SJSA1 (cell line): ENCODE measurements at places on chromosomes 16 and 17. TPM values are rescaled to one million over a fixed set of nuclear protein-coding genes. Genes with fewer than 3 reads are reported as not detected.
A peak's percentile ranks its signal among the peaks of the same experiment; 100 is the strongest.

DNA sequence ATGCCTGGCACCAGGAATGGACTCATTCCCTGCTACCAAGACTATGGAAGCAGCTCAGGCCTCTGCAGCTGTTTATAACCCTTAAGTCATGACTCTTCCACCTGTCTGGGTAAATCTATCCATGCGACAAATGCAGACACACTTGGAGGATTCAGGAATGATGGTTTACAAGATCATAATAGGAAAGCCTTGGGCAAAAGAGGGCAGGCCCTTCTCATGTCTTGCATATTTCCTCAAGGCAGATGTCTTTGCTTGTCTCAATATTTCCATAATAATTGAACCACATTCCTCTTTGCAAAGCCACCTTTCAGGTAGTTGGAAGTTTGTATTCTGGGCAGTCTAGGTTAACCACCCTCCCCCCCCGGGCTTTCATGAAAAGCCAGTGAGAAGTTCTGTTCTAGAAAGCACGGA lies 884 bp upstream of the JPT1 start:
- DNase-seq, result no peak
- H3K27me3 ChIP-seq, result no peaks in the 10 kb centered on the region
- H3K27ac ChIP-seq, result no peak overlapping the region
- H3K36me3 ChIP-seq, result peaks cover 19% of the 10 kb centered on the region

- H3K4me1 ChIP-seq, result peaks cover 10% of the 10 kb centered on the region
- no peak for DNase-seq
- no peaks in the 10 kb centered on the region for H3K27me3 ChIP-seq
- H3K27ac ChIP-seq, result no peak within 1 kb of the TSS
- H3K36me3 ChIP-seq, result peaks cover 51% of the 10 kb centered on the region
- no peak within 1 kb of the TSS for H3K4me3 ChIP-seq
Observed at GRCh38 chr16:67931712-67932461, at the start of gene CTRL. Gene CTRL, minus strand, starts transcription at chr16:67931862. Its CDS starts 10 bp downstream, at chr16:67931852.

ITGAD gene
- total RNA-seq, result not detected in 2 replicates

- H3K36me3 ChIP-seq, result no peaks in the 10 kb centered on the region
- no peak overlapping the region for H3K4me3 ChIP-seq
- DNase-seq, result no peak
- H3K4me1 ChIP-seq, result peaks cover 18% of the 10 kb centered on the region
Observed at GRCh38 chr17:413016-413350, 60.4 kb upstream of the RPH3AL start.

GRCh38 chr17:66767154-66767933 lies 67.6 kb upstream of the CACNG5 start:
- H3K36me3 ChIP-seq, result 0 out of 2 replicates have a peak, but pooled peaks cover 2% of the 10 kb centered on the region
- H3K27me3 ChIP-seq, result no peaks in the 10 kb centered on the region
- DNase-seq, result no peak
- no peak overlapping the region for H3K4me3 ChIP-seq
- no peak overlapping the region for H3K27ac ChIP-seq

UMOD gene
- not detected in 2 replicates for total RNA-seq

EME1 gene
- total RNA-seq, result 24.1 and 54.5 TPM in 2 replicates

- H3K36me3 ChIP-seq, result no peaks in the 10 kb centered on the region
- no peaks in the 10 kb centered on the region for H3K4me1 ChIP-seq
- no peak overlapping the region for H3K4me3 ChIP-seq
- H3K27me3 ChIP-seq, result no peaks in the 10 kb centered on the region
- no peak overlapping the region for H3K27ac ChIP-seq
Observed at GRCh38 chr16:27434141-27435051, 32.4 kb downstream of the IL21R start.

SPHK1 gene
- 135 and 173 TPM in 2 replicates for total RNA-seq

RAC3 gene
- total RNA-seq, result 9.9 TPM in 2 replicates

VMO1 gene
- total RNA-seq, result not detected in 2 replicates

MYOCD gene
- 3.2 and 4.8 TPM in 2 replicates for total RNA-seq

GRCh38 chr17:27669136-27669535 lies 38.1 kb downstream of the LGALS9 start:
- no peaks in the 10 kb centered on the region for H3K36me3 ChIP-seq
- no peaks in the 10 kb centered on the region for H3K4me1 ChIP-seq

ANKRD40CL gene
- total RNA-seq, result not detected in 2 replicates

DNA sequence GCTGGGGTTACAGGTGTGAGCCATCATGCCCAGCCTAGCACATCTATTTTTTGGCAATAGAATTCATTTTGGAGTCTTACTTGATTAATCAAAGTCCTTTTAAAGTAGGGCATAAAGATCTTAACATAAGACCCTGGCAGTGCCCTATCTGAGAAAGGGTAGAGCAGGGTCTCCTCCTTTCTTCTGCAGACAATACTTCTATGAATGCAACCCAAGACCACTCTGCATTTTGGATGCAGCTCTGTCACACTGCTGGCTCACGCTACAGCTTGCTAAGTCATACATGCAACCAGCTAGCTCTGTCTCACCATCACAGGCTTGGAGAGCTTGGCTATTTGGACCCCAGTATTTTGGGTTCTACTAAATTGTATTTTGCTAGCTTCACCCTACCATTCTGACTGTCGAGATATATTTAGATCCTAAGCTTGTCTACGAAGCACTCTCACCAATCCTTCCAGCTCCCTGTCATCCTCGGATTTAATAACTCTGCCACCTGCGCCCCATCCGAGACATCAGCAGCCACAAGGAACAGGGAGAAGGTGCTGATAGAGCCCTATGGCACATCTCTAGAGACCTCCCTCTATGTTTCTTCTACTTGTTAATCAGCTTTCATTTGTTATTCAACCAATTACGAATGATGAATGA lies 45.1 kb downstream of the RBFOX3 start:
- DNase-seq, result no peak
- no peak overlapping the region for H3K27ac ChIP-seq
- no peak overlapping the region for H3K4me3 ChIP-seq
- H3K4me1 ChIP-seq, result no peaks in the 10 kb centered on the region
- H3K36me3 ChIP-seq, result no peaks in the 10 kb centered on the region

- H3K4me1 ChIP-seq, result no peaks in the 10 kb centered on the region
- DNase-seq, result no peak
- H3K4me3 ChIP-seq, result no peak overlapping the region
- H3K27ac ChIP-seq, result no peak overlapping the region
- H3K27me3 ChIP-seq, result peaks cover 7% of the 10 kb centered on the region
Observed at GRCh38 chr16:49483251-49483650, 109.6 kb downstream of the C16orf78 start.

GRCh38 chr16:82741073-82741615 lies 114.4 kb downstream of the CDH13 start:
- H3K4me1 ChIP-seq, result peaks cover 35% of the 10 kb centered on the region
- H3K36me3 ChIP-seq, result no peaks in the 10 kb centered on the region
- H3K27ac ChIP-seq, result no peak overlapping the region
- H3K4me3 ChIP-seq, result no peak overlapping the region
- DNase-seq, result peak; percentile 15

DNA sequence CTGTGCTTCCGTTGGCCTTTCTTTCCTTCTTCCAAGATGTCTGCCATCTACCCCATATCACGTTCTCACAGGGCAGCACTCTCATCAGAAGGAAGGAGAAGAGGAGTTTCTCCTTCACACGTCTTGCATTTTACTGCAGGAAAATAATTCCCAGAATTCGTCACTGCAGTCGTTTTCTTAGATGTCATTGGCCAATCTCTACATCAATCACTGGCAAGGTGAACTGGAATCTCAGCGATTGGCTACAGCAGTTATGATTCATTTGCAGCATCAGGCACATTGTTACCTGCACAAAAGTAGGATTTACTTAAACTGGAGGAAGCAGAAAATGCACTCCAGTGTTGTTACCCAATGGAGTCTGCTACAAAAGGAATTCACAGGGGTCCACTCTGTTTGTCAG lies 277.2 kb upstream of the RBFOX1 start:
- no peaks in the 10 kb centered on the region for H3K27me3 ChIP-seq
- no peak overlapping the region for H3K27ac ChIP-seq

ESRP2 gene
- 0.24 TPM in 1 of 2 replicates, not detected in the other for total RNA-seq

GPS1 gene
- total RNA-seq, result 223 and 226 TPM in 2 replicates

GRCh38 chr17:17447264-17447663 lies 29.5 kb upstream of the MED9 start:
- H3K27ac ChIP-seq, result no peak overlapping the region
- peaks cover 53% of the 10 kb centered on the region for H3K4me1 ChIP-seq
- H3K4me3 ChIP-seq, result no peak overlapping the region
- no peak for DNase-seq
- no peaks in the 10 kb centered on the region for H3K27me3 ChIP-seq
- no peaks in the 10 kb centered on the region for H3K36me3 ChIP-seq

FAM171A2 gene
- 6.9 and 8.6 TPM in 2 replicates for total RNA-seq

RNF135 gene
- total RNA-seq, result 14.6 and 19.0 TPM in 2 replicates

KPNA2 gene
- 309 and 338 TPM in 2 replicates for total RNA-seq

- no peak for DNase-seq
- peaks cover 3% of the 10 kb centered on the region for H3K36me3 ChIP-seq
- no peaks in the 10 kb centered on the region for H3K27me3 ChIP-seq
- H3K4me1 ChIP-seq, result peaks cover 7% of the 10 kb centered on the region; the same call in 1 of the 2 replicates
- H3K4me3 ChIP-seq, result no peak overlapping the region
Observed at GRCh38 chr17:37392024-37392590, 14.5 kb downstream of the ACACA start.

- no peak overlapping the region for H3K27ac ChIP-seq
- no peak overlapping the region for H3K4me3 ChIP-seq
- no peak for DNase-seq
- no peaks in the 10 kb centered on the region for H3K36me3 ChIP-seq
Observed at GRCh38 chr17:21522755-21523336, 146.7 kb downstream of the KCNJ12 start.

ENDOV gene
- total RNA-seq, result 25.6 and 34.1 TPM in 2 replicates

DNA sequence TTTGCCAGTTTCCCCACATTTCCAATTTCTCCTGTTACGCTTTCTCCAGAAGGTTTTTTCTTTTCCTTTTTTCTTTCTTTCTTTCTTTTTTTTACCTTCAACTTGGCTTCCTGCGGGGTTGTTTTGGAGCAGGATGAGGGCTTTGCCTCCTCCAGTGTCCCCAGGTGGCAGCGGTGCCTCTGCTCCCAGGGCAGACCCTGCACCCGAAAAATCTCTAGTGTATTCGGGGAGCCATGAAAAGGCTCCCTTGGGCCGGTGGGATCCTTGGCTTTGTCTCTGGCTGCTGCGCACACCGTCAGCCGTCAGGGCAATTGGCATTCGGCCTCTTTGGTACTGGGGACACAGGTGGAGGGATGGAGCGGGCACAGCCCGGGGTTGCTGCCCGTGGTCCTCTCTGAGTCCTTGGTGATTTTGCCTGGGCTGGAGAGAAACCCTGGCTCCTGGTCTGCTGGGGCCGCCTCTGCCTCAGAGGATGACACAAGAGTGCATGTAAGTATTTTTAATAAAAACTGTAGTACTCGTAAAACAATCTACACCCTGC lies 846 bp downstream of the ITGB3 start:
- no peak for DNase-seq
- peak overlapping the region; percentile 97 for H3K4me3 ChIP-seq
- H3K4me1 ChIP-seq, result peaks cover 55% of the 10 kb centered on the region
- H3K27me3 ChIP-seq, result no peaks in the 10 kb centered on the region

- no peak for DNase-seq
- H3K4me1 ChIP-seq, result no peaks in the 10 kb centered on the region
- H3K4me3 ChIP-seq, result no peak overlapping the region
- peaks cover 3% of the 10 kb centered on the region; the same call in 1 of the 2 replicates for H3K36me3 ChIP-seq
Observed at GRCh38 chr17:9104370-9105041, 83.2 kb downstream of the NTN1 start.

DNA sequence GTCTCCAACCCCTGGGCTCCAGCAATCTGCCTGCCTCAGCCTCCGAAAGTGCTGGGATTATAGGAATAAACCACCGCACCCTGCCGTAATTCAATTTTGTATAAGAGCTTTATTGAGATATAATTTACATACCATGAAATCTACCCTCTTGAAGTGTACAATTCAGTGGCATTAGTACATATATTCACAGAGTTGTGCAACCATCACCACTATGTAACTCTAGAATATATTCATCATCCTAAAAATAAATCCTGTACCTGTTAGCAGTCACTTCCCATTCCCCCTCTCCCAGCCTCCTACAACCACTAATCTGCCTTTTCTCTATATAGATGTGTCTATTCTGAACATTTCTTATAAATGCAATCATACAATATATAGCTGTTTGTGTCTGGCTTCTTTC lies 26.1 kb downstream of the TOM1L2 start:
- H3K4me1 ChIP-seq, result peaks cover 63% of the 10 kb centered on the region
- H3K36me3 ChIP-seq, result peaks cover 8% of the 10 kb centered on the region; the same call in 1 of the 2 replicates
- no peak for DNase-seq
- H3K27me3 ChIP-seq, result no peaks in the 10 kb centered on the region
- H3K27ac ChIP-seq, result no peak overlapping the region
- no peak overlapping the region for H3K4me3 ChIP-seq

DNA sequence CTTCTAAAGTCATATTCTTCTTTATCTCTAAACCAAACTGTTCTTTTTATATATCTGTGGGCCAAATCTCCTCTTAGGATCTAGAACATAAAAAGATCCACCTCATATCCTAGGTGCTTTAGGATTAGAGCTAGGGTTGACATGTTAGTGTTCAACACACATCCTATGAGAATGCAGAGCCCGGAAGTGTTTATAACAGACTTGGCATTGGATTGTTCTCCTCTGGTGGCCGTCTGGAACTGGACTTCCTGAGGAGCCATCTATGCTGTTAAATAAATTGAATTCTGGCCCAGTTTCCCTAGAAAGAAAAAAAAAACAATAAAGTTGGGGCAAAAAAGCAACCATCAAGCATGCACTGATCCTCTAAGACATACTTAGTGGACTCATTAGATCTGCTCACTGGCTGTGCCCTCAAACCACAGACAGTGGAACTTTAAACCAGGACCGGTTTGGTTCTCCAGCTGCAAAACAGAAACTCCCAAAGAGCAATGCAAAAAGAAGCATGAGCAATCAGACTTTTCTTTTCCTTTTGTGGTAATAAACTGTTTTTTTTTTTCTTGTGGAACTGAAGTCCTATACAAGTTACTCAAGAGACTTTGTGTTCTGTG lies 182.5 kb downstream of the ZNF18 start:
- no peaks in the 10 kb centered on the region for H3K36me3 ChIP-seq
- no peaks in the 10 kb centered on the region for H3K27me3 ChIP-seq
- no peak overlapping the region for H3K4me3 ChIP-seq
- no peak for DNase-seq
- no peak overlapping the region for H3K27ac ChIP-seq

GRCh38 chr16:4649744-4650442 lies 25.3 kb downstream of the MGRN1 start:
- H3K36me3 ChIP-seq, result peaks cover 63% of the 10 kb centered on the region
- H3K4me3 ChIP-seq, result no peak overlapping the region
- DNase-seq, result no peak
- no peaks in the 10 kb centered on the region for H3K27me3 ChIP-seq

CMTM2 gene
- 1.6 TPM in 1 of 2 replicates, not detected in the other for total RNA-seq

GRCh38 chr17:41901646-41902045 lies 17.1 kb downstream of the ACLY start:
- H3K27ac ChIP-seq, result no peak overlapping the region
- H3K4me3 ChIP-seq, result no peak overlapping the region
- peaks cover 2% of the 10 kb centered on the region for H3K4me1 ChIP-seq
- no peak for DNase-seq
- H3K27me3 ChIP-seq, result no peaks in the 10 kb centered on the region
- H3K36me3 ChIP-seq, result peaks cover 85% of the 10 kb centered on the region

OR2C1 gene
- 0.08 TPM in 1 of 2 replicates, not detected in the other for total RNA-seq

- peaks cover 83% of the 10 kb centered on the region for H3K36me3 ChIP-seq
- no peak overlapping the region for H3K4me3 ChIP-seq
- peaks cover 21% of the 10 kb centered on the region for H3K4me1 ChIP-seq
- DNase-seq, result no peak
Observed at GRCh38 chr17:3719265-3719664, 4.4 kb upstream of the HASPIN start.

- no peak for DNase-seq
- H3K4me3 ChIP-seq, result no peak overlapping the region
- peaks cover 28% of the 10 kb centered on the region for H3K36me3 ChIP-seq
- H3K27me3 ChIP-seq, result no peaks in the 10 kb centered on the region
Observed at GRCh38 chr17:15973834-15974233, 25.7 kb downstream of the ZSWIM7 start.

GRCh38 chr16:82639666-82640336 lies 13.0 kb downstream of the CDH13 start:
- no peak overlapping the region for H3K4me3 ChIP-seq
- H3K36me3 ChIP-seq, result peaks cover 12% of the 10 kb centered on the region
- H3K27me3 ChIP-seq, result no peaks in the 10 kb centered on the region
- DNase-seq, result peak; percentile 74
- H3K27ac ChIP-seq, result peak overlapping the region; percentile 95

CAPN15 gene
- 44.4 and 46.1 TPM in 2 replicates for total RNA-seq

EVI2B gene
- total RNA-seq, result 0.47 and 1.2 TPM in 2 replicates
